NCI-H187 (cell line): ENCODE measurements at places on chromosomes 5 and 9.

- DNase-seq = no peak
These were observed 18.9 kb upstream of the PFDN1 start for GRCh38 chr5:140321796-140322195.

- DNase-seq = no peak
These were observed 791.8 kb upstream of the C9orf72 start for GRCh38 chr9:28365020-28365640.

DNA sequence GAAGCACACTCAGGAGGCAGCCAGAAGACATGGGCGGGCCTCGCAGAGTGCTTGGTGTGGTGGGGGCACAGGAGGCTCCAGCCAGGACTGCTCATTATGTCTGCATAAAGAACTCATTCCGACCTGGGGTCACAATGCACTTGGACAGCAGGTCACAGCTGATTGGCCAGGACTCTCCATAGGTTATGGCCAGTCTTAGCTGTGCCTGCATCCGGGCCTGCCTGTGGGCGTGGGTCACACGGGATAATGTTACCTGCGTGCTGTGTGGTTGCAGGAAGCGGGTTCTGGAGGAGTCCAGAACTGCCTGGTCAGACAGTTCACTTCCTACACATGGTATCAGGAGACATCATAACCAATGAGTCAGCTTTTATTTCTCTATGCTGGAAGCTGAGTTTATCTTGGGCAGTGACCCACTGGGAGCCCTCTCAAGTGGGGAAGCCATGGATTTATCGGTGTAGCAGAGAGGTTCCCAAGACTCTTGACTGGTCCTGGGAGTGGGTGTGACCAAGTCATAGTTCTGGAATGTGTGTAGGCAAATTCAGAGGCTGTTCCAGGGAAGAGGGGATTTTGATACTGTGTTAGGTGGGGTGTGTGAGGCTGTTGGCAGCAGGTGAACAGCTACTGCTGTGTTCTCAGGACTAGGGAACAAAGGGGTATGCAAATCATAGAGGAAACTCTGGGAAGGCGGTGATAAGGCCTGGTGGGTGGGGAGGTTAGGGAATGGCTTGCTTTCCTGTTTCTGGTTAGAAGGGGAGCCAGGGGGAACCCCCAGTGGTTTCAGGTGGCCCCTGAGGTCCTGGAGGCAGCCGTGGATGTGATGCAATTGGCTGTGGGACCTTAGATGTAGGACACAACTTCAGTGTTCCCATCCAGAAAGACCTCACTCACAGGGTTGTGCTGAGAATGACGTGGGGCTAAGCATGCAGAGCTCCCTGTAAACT, 51.3 kb downstream of the ARHGEF37 start:
- no peak for DNase-seq

- DNase-seq = peak; percentile 85
These were observed 75.9 kb downstream of the IRX2 start for GRCh38 chr5:2675548-2675947.

- no peak for DNase-seq
These were observed 9.5 kb downstream of the FBXO10 start for GRCh38 chr9:37566716-37567115.

DNA sequence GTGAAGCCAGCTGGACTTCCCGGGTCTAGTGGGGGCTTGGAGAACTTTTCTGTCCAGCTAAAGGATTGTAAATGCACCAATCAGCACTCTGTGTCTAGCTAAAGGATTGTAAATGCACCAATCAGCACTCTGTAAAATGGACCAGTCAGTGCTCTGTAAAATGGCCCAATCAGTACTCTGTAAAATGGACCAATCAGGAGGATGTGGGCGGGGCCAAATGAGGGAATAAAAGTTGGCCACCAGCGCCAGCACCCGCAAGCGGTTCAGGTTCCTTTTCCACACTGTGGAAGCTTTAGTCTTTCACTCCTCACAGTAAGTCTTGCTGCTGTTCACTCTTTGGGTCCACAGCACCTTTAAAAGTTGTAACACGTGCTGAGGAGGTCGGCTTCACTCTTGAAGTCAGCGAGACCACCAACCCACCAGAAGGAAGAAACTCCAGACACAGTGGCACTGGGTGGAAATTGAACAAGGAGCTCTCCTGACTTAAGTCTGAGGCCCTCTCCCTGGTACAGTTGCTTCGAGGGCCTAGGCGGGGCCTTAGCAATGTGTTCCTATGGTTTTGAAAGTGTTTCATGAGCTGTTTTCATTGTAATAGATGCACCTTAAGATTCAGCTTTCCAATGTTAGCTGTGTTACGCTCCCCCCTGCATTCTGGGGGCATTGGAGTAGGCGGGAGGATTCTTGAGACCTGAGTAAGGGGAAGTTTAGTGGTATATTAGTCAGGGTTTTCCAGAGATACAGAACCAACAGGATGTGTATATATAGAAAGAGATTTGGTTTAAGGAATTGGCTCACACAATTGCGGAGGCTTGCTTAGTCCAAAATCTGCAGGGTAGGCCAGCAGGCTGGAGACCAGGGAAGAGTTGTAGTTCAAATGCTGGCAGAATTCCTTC, 21.5 kb upstream of the MYO10 start:
- no peak for DNase-seq

DNA sequence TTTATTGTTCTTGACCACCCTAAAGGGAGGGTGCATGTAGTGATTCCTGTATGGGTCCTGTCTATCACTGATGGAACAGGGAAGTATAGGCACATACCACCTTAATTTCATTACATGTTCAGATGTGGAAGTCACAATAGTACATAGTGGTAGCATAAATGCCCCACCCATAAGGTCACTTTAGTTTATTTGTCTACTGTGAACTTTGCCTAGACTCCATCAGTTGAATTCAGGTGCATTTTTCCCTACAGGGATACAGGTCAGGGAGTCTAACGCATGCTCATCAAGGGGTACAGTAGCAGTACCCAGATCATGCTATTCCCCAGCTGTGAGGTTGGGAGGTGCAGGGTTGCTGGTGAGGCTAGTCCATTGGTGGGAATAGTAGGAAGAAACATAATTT, 175.0 kb downstream of the MEF2C start:
- no peak for DNase-seq

- DNase-seq = no peak
These were observed 68.8 kb downstream of the ELL2 start for GRCh38 chr5:95892784-95893354.

- DNase-seq = no peak
These were observed 36.3 kb upstream of the PAM start for GRCh38 chr5:102718819-102719218.

DNA sequence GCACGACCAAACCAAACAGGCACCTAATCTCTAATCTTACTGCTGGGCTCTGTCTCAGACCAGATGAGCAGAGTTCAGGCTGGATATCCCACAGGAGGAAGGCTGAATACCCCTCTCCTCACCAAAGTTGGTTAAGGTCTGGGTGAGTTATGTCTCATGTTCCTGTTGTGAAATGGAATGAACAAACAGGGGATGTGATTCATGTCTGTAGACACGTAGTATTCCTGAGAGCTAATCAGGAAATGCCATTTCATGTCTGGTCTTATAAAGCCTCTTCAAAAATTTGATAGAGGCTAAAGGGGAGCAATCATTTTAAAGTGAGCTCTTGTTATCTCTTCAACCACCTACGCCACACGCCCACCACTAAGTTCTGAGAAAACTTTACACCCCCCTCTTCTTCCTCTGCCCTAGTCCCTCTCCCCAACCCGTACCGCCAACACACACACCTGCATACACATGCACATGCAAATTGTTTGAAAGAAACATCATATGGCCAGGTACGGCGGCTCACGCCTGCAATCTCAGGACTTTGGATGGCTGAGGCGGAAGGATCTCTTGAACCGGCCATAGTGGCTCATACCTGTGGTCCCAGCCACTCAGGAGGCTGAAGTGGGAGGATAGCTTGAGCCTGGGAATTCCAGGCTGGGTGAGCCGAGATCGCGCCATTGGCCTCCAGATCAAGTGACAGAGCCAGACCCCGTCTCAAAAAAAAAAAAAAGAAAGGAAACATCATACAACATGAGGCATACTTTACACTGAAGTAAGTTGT, 69.8 kb upstream of the RAI14 start:
- DNase-seq = no peak

DNA sequence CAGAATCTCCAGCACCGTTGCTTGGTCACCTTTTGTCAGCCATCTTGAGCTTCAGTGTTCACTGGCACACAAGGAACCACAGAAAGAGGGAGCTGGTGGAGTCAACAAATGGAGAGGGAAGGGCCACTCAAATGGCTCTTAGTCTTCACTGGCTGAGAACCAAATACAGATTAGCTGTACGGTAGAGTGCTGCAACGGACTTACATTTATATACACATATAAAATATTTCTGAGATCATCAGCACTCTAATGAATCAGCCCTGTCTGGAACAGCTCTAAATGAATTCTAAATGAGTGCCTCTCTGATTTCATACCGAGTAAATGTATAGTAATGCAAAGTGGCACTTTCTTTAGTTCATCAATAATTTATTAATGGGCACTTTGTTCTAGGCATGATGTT, 24.8 kb downstream of the KCTD16 start:
- no peak for DNase-seq

DNA sequence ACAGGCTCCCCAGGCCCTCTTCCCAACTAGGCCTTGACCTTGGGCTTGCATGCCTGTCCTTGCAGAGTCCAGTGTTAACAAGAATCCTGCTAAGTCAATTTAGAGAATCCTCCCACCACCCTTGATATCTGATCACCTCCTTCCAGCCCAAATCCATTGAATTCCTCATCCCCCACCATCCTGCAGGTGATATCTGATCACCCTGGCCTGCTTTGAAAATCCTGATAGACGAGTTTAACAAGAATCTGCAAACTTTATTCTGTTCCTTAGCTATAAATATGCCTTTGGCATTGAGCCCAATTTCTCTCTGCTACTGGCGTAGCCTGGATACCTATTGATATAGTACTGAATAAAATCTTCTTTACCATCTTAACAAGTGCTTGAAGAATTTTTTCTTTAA, 125.5 kb downstream of the DIRAS2 start:
- DNase-seq = no peak

DNA sequence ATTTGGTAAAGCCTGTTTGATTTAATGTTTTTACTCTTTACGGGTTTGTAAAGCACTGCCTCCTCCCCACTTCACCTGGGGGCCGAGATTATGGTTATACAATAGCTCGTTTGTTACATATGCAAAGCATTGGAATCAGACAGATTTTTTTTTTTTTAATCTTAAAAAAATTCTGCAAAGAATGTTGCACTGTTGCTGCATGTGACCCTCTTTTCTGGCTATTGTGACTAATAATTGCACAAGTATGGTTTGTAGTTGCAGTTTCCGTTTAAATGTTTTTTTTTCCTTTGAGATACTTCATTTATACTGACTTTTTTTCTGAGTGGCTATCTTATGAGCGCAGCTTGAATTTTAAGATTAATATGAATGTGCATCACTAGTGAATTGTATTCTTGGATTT, 165.3 kb downstream of the KDM4C start:
- DNase-seq = no peak

- no peak for DNase-seq
These were observed 85.4 kb downstream of the TMEM161B start for GRCh38 chr5:88183255-88183654.

GRCh38 chr5:150642567-150642927, 2.1 kb downstream of the SYNPO start:
- DNase-seq = no peak

DNA sequence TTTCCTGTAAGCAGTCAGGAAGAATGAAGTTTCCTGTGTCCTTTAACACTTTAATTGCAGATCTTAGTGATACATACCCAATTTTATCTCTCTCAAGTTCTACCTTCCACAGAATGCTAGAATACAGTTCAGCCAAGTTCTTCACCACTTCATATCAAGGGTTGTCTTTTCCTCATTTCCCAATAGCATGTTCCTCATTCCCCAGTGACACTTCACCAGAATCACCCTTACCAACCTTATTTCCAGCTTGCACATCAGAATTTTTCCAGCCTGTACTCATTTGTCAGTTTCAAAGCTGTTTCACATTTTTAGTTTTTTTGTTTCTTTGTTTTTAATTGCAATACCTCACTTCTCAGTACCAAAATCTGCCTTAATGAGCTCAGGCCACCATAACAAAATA, 126.1 kb downstream of the ESM1 start:
- no peak for DNase-seq

- no peak for DNase-seq
These were observed 818.2 kb downstream of the TLR4 start for GRCh38 chr9:118522093-118523028.

- no peak for DNase-seq
These were observed 303.5 kb downstream of the PLK2 start for GRCh38 chr5:58156361-58156760.

- peak; percentile 83 for DNase-seq
These were observed 111.8 kb downstream of the CARTPT start for GRCh38 chr5:71830681-71831539.

DNA sequence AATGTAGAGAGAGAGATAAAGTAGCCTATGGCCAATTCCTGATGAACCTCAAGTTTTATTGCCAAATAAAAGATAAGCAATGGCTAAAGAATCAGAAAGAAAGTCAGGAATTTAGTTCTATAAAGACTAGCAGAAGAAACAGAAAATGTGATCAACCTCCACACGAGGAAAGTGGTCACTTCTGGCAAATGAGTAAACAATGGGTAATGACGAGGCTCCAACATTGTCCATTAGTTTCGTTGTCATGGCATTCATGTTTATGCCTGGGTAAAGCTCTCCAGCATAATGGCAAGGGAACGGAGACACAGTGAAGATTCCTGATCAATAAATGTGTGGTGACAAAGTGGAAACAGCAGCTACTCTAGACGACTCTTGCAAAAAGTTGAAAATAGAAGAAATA, 341.8 kb upstream of the CTNND2 start:
- DNase-seq = no peak

DNA sequence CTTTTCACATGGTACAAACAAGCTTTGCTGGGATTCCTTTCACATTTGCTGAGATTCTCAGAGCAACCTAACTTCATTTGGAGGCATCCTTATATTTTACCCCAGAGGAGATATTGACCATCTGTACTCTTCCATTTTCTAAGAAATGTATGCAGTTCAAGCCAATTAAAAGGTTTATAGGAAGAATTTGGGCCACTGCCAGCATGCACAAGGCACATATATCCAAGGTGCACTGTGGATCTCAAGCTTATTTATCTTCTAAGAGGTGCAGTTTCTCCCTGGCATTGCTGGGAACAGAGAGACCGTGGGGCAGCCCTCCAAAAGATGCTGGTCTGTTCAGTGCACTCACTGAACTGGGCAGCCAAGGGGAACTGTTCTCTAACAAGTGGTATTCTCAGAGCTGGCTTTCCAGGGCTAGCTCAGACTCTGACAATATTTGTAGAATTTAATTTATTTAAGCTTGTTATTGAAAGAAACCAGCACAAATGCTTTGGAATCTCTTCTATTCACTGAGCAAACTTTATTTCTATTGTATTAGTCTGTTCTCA, 213.3 kb downstream of the TENT4A start:
- DNase-seq = no peak

- DNase-seq = no peak
These were observed 1397.0 kb upstream of the C9orf72 start for GRCh38 chr9:28970241-28970654.

DNA sequence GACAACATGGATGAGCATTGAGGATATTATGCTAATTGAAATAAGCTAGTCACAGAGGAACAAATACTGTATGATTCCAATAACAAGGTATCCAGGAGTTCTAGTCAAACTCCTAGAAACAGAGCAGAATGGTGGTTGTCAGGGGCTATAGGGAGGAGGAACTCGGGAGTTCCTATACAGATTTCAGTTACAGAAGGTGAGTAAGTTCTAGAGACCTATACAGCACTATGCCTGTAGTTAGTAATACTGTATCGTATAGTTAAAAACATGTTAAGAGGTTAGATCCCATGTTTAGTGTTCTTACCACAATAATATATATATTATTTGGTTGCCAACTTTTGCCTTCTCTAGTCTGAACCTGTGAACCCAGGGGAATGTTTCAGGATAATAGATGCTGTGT, 7.9 kb upstream of the OXCT1 start:
- DNase-seq = no peak

GRCh38 chr9:122923947-122924346, 7.4 kb downstream of the ZBTB26 start:
- DNase-seq = no peak
